ENCODE measurements at places on chromosomes 5 and 9. TPM values are rescaled to one million over a fixed set of nuclear protein-coding genes. Genes with fewer than 3 reads are reported as not detected.

GRCh38 chr9:92176800-92177185 is 61.6 kb upstream of the SPTLC1 start:
- DNase-seq, result no peak

- DNase-seq, result no peak
These were observed 184.8 kb downstream of the MLLT3 start for GRCh38 chr9:20437476-20437875.

The TOR1A gene
- total RNA-seq, result 33.8 TPM

DNA sequence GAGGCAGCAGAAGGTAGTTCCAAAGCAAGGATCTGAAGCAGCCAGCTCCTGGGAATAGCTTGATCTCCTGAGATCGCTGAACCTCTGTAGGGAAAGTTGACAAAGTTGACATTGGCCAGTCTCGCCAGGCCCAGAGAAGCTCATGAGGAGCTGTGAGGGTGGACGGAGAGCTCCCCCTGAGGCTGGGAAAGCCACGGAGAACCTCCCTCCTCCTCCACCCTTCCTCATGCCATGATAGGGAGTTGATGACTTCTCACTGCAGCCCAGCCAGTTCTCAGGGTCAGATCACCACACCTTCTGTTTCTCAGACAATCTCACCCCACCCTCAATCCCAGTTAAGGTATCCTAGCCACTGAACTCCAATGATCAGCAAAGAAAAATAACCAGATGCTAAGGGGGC is 30.4 kb upstream of the KCNV2 start:
- no peak for DNase-seq

The NKD2 gene
- 52.8 TPM for total RNA-seq

The VCP gene
- 318 TPM for total RNA-seq

DNA sequence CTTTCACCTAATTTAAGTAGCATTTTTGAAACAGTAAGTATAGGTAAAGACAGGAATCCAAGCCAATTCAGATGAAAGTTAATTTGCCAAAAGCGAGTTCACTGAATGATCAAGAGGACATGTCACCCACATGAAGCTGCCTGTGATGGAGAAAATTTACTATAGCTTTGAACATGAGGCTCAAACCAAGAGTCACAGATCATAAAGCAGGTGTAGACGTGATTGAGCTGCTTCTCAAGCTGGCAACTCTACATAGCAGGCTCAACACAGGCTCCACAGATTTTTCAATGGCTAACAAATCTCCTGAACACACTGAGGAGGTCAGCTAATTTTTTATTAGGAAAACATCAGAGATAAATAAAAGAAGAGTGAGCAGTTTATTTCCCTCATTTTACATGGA is 173.7 kb downstream of the FAM114A2 start:
- no peak for DNase-seq

DNA sequence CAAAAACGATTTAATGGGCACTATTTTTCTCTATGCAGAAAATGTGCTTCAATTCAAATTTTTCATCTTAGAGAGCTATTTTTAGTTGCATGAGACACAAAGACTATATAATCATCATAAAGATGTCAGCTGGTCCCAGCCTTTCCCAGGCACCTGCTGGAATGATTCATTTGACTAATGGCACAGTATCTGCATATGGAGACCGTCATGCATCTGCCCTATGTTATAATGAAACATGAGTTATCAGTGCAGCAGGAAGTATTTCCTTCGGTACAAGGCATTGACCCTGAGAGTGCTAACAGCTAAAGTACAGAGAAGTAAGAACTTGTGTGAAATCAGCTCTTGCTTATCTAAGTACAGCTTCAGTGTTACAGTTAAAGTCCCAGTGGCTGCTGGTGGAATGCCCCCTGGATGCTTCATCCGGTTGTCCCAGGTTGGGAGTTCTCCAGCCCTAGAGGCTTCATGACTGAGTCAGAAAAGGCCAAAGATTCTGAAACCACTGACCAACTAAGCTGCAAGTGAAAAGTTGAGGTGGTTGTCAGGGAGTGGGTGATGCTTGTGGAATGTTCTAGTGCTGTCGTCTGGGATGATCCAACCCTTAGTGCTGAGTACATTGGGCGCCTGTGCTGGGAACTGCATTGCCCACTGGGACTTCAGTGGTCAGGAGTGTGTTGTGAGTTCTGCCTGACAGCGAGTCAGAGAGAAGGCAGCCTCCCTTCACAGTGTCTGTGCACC is 57.2 kb downstream of the MTRR start:
- no peak for DNase-seq

- no peak for DNase-seq
These were observed 1.8 kb upstream of the ADCY2 start for GRCh38 chr5:7393921-7394799.

- no peak for DNase-seq
These were observed 78.6 kb downstream of the FREM1 start for GRCh38 chr9:14831661-14832060.

GRCh38 chr5:88235346-88235745 is 33.3 kb downstream of the TMEM161B start:
- no peak for DNase-seq

The KCNN2 gene
- total RNA-seq, result 19.6 TPM

The SHISAL2B gene
- not detected for total RNA-seq

- no peak for DNase-seq
These were observed 336.2 kb downstream of the AGTPBP1 start for GRCh38 chr9:85405566-85405950.

GRCh38 chr9:69861011-69861410 is 40.4 kb downstream of the CFAP95 start:
- DNase-seq, result no peak

GRCh38 chr5:170865622-170866021 is 3.8 kb downstream of the RANBP17 start:
- DNase-seq, result no peak

The MCTP1 gene
- 9.1 TPM for total RNA-seq

DNA sequence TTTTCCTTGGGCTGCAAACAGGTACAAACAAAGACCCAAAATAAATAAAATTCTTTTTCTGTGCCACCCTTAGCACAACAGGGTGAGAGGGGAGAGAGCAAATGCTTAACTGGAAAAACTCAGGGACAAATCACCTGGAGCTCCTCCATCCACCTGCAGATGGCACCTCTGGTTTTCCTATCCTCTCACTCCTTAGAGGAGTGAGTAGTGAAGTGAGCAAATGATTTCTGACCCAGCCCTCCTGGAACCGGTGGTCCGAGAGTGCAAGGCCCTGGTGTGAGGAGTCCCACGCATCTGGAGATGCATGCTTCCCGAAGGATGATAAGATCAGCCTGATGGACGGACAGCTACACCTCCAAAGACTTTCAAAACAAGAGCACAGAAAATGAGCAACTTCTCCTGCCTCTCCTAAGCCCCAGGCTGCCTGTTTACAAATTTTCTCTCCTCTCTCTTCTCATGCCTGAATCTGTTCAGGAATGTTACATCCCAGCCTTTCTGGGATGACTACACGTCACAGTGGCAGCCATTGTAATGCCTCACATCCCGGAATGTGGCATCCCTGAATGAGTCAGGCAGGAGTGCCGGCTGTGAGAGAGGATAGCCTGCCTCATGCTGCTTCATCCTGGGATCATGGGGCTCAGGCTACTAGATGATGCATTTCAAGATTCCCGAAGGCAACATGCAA is 86.4 kb downstream of the ADRB2 start:
- DNase-seq, result peak; percentile 42

The ITGA1 gene
- total RNA-seq, result 8.3 TPM

DNA sequence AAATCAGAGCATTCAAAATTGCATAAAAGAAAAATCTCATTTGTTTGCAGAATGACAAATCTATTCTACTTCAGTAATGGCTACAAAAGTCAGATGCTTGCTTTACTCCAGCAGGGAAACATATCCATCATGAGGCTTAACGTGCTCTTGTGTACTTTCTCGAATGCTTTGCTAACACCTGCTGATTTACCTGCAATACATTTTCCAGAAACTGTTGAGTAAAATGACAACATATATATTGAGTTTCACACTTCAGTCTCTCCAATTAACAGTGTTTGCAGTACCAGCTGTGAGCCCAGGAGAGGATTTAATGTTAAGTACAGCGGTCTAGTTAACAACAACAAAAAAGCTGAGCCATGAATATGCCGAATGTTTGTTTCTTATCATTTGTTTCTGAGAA is 391.5 kb upstream of the SMC2 start:
- no peak for DNase-seq

The ORM2 gene
- total RNA-seq, result not detected

GRCh38 chr5:149063017-149063687 is at the start of gene SH3TC2:
Gene SH3TC2 (minus strand): TSS chr5:149063062. CDS start chr5:149063022, 40 bp downstream.
- DNase-seq, result peak; percentile 28

- DNase-seq, result no peak
These were observed 18.2 kb upstream of the ANP32B start for GRCh38 chr9:97964901-97965300.

DNA sequence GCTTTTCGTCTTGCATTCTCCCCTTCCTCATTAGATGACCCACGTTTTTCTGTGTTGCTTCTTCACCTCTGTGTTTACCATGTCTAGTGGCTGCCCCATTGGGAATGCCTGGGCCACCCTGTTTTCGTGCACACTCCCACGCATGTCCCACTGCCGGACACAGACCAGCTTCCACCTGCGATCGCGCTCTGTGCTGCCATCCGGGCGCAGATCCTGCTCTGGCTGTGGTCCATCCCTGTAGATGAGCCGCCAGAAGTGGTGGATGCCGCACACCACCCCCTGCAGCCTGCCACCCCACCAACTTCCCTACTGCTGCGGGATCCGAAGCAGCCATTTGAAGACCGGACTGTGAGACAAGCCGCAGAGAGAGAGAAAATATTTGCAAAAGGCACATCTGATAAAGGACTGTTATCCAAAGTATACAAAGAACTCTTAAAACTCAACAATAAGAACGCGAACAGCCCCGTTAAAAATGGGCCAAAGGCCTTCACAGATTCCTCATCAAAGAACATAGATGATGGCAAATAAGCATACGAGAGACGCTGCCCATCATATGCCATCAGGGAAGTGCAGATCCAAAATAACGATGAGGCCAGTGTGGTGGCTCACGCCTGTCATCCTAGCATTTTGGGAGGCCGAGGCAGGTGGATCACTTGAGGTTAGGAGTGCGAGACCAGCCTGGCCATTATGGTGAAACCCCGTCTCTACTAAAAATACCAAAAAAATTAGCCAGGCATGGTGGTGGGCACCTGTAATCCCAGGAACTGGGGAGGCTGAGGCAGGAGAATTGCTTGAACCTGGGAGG is 163.7 kb downstream of the COL23A1 start:
- peak; percentile 36 for DNase-seq

The SRP19 gene
- 45.6 TPM for total RNA-seq

GRCh38 chr5:21212026-21212425 is 1224.0 kb upstream of the CDH18 start:
- no peak for DNase-seq

DNA sequence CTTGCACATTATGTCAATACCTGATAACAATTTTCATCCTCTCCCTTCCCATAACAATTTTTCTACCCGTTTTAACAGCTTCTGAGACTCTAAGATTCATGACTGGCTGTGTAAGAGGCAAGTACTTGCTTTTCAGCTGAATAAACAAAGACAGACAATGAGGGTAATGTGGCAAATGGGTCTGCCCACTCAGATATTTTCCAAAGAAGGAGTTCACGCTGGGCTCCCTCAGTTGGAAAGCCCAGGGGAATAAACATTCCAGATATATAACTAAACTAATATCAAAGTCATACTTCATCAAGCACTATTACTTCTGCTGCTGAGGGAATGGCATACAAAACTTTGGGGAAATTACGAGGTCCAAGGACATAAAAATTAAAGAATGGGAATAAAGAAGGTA is 24.4 kb downstream of the MEGF9 start:
- no peak for DNase-seq

GRCh38 chr9:129138476-129139232 is 27.4 kb downstream of the PTPA start:
- no peak for DNase-seq

The HRH2 gene
- 2.8 TPM for total RNA-seq

The CARD9 gene
- 3.6 TPM for total RNA-seq

DNA sequence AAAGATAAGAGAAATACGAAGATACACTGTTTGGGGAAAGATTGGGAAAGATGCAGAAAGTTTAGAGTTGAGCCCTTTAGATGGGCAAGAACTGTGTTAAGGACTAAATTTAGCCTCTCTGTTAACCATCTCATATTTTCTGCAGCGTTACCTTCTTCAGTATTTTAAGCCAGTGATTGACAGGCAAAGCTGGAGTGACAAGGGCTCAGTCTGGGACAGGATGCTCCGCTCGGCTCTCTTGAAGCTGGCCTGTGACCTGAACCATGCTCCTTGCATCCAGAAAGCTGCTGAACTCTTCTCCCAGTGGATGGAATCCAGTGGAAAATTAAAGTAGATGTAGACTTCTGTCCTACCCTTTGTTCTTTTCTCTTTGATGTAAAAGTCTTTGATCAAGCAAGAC is 26.4 kb upstream of the LNPEP start:
- DNase-seq, result no peak
